Activated T-helper 17 cell treated with anti-CD3 and anti-CD28 coated beads, Interleukin-2, amount 50 U/mL, for 72 hours (primary cell): ENCODE measurements at places on chromosomes 3 and 15. TPM values are rescaled to one million over a fixed set of nuclear protein-coding genes. Genes with fewer than 3 reads are reported as not detected.

DNA sequence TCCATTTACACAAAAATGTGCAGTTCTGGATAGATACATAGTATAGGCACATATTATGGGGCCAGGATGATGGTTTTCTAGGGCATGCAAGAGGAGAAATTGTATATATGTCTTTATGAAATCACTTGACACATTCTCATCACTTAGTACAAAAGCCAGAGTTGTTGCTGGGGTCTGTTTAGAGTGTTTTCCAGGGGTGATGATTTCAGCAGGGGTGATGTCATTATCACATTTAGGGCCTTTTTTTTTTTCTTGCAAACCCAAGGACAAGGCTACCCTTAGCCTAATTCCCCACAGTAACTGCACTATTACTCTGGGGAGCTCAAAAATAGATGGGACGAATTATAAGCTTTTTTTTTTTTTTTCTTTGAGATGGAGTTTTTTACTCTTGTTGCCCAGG lies 3.6 kb downstream of the ZNF589 start:
- no peak for ATAC-seq

DNA sequence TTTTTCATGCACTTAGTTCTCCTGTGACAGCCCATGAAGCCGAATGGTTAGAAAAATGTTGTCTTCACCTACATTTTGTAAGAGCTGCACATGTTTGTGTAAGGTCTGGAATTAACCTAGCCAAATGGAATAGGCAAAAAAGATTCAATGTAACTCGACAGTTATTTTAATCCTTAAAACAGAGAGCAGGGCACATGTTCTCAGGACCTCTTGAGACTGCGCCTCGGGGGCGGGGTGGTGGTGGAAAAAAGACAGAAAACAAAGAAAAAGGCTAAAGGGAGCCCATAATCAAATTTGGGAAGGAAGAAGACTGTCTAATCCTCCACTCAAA lies 702 bp upstream of the CSNK1G1 start:
- no peak for ATAC-seq

DNA sequence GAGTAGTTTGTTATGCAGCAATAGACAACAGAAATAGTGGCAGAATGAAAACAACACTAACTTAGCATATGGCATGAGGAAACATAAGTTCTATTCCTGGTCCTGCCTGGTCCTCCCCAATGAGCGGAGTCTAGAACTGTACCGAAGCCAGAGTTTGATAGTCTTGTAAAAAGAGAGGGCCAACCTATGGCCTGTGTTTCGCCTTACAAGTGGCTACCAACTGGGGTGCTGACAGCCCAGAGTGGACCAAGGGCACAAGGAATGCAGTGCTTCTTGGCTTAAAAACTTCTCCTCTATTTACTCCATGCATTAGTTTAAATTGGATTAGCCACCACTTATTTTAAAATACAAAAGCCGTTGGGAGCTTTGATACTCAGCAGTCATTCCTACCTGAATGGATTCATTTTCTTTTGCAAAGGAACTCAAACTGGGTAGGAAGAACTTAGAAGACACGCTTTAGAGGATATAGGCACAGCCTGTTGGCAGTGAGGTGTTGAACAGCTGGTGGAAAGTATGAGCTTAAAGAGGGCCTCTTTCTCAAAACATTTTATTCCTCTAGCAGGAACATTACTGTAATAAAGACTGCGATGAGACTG lies 302.9 kb downstream of the PLCL2 start:
- ATAC-seq, result no peak

GRCh38 chr15:73240866-73241499 lies 127.8 kb downstream of the HCN4 start:
- peak; percentile 55 for ATAC-seq

GRCh38 chr15:73884159-73884558 lies 10.8 kb downstream of the TBC1D21 start:
- ATAC-seq, result no peak

DNA sequence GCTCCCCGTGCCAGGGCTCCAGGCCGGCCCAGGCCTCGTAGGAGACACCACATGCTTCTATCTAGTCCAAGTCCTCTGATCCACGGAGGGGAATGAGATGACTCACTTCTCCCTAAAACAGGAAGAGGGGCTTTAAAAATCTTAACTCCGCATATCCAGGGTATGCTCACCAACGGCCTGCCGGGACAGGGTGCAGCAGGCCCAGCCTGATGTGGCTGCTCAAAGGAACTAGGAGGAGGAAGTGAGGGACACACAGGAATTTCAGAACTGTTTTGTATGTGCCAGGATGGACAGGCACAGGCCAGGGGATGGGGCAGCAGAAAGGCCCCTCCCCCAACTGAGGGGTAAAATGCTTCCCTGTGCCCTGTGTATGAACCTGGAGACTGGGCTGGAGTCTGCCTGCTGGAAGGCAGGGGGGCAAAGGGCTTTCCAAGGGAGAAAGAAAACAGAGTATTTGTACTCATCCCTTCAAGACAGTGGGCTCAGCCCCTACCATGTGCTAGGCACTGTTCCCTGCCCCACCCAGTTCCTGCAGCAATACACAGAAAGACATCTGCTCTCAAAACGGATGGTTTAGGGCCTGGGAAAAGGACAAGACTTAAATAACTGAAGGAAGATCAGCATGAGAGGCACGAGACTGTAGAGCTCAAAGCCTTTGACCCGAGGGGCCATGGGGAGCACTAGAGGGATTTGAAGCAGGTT lies 22.1 kb downstream of the CHDH start:
- ATAC-seq, result no peak

- no peak for ATAC-seq
Observed at GRCh38 chr3:148588291-148588690, 109.4 kb upstream of the AGTR1 start.

GRCh38 chr3:182050932-182051331 lies 339.2 kb downstream of the SOX2 start:
- no peak for ATAC-seq

DNA sequence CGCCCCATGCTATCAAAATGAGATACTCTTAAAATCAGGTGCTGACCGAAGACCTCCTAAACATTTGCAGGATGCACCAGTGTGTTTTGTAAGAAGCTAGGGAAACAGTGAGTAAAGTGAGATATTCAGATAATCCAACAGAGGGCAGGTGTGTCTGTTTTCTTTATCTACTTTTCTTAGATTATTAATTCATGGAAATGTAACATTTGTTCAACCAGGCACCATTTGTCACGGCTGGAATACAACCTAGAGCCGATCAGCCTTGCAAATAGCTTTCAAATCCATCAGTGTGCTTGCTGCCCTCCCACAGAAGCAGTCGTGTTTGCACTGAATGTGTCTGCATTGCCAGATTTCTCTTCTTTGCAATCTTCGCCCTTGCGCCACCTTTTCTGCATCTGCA lies 201.9 kb upstream of the CHRM5 start:
- no peak for ATAC-seq

DNA sequence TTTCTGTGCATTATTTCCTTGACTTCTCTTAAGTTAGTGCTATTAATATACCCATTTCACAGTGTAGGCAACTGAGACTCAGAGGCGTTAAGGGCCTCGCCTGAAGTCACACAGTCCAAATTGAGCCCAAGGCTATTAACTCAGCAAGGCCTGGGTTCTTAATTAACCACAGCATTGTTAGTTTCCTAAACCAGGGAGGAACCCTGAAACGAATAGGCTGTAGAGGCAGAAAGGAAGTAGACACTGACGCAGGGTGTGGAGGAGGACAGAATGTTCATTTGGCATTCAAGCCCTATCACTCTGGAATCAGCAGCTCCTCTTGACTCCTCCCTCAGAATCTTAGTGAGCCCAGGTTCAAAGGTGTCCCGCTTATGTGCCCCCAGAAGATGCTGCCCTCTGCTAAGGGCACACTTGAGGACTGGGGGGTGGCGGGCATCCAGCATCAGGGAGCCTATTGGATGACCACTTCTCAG lies 13.9 kb downstream of the ARHGEF3 start:
- ATAC-seq, result peak; percentile 42

GRCh38 chr15:57031082-57031481 lies 112.6 kb downstream of the TCF12 start:
- ATAC-seq, result no peak

GRCh38 chr15:70479785-70480184 lies 283.6 kb downstream of the UACA start:
- ATAC-seq, result peak; percentile 25

- ATAC-seq, result no peak
Observed at GRCh38 chr15:70765504-70766281, 2.3 kb upstream of the UACA start.

DNA sequence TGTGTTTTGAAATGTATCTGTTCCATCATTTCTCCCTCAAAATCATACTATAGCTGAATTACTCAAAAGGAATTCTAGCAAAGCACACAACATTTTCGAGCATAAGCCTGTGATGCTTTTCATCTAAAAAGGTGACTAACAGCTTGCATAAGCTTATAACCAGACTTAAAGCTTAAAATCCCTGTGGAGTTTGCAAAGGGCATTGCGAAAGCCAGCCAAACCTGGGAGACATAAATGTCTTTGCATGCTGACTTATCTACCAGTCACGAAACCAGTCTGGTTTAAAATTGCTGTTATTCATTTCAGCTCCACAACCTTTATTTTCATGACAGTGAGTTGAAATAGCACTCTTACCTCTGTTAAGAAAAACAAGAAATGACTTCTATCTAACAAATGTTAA lies 35.6 kb upstream of the LIPC start:
- ATAC-seq, result no peak

DNA sequence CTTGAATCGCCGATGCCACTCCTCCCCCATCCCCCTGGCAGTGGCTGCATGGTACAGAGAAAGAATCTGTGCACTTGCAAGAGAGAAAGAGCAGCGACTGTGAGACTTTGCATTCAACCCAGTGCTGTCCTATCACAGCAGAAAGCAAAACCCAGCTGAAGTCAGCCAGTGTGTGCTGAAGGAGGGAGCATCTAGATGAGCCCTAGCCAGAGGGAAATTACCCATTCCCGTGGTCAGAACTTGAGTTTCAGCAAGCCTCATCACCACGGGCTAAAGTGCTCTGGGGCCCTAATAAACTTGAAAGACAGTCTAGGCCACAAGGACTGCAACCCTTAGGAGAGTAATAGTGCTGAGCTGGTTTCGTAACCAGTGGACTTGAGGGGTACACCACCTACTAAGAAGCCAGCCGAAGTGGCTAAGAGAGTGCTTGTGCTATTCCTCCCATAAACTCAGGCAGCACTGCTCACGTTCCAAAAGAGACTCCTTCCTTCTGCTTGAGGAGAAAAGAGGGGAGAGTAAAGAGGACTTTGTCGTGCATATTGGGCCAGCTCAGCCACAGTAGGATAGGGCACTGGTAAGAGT lies 15.2 kb upstream of the PIK3R4 start:
- ATAC-seq, result no peak

DNA sequence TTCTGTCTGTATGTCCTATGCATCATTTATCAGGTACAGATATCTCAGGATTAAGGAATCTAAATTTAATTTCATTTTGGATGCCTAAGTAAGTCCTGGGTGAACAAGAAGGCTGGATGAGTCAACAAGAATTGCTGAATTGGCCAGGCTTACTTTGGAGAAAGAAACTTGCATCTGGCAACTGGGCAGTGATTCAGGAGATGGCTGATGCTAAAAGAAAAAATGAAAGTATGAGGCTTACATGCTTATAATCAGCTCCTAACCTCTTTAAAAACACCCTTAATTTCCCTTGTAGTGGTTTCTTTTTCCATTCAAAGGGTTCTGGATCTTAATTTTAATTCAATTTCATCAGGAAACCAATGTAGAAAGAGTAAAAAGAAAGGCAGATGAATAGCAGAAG lies 228.8 kb upstream of the PEX5L start:
- no peak for ATAC-seq

GRCh38 chr3:124615896-124616543 lies 114.2 kb upstream of the UMPS start:
- no peak for ATAC-seq

DNA sequence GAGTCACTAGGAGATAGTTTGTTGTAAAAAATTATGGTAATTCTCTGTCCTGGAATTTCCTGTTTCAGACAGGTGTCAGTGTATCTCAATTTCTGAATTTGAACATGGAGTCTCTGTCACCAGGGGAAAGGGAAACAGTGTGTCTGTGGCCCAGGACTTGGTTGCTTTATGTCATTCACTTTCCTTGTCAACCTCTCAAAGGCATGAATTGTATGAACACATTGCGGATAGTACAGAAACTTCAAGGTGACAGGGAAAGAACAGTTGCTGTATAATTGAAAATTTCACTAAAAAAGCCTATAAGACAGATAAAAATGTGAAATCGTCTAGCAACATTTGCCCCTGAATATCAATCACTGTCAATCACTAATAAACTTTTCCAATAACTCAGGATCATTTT lies 175.0 kb upstream of the DPH6 start:
- no peak for ATAC-seq

- no peak for ATAC-seq
Observed at GRCh38 chr3:116966649-116967048, 257.1 kb downstream of the TUSC7 start.

DNA sequence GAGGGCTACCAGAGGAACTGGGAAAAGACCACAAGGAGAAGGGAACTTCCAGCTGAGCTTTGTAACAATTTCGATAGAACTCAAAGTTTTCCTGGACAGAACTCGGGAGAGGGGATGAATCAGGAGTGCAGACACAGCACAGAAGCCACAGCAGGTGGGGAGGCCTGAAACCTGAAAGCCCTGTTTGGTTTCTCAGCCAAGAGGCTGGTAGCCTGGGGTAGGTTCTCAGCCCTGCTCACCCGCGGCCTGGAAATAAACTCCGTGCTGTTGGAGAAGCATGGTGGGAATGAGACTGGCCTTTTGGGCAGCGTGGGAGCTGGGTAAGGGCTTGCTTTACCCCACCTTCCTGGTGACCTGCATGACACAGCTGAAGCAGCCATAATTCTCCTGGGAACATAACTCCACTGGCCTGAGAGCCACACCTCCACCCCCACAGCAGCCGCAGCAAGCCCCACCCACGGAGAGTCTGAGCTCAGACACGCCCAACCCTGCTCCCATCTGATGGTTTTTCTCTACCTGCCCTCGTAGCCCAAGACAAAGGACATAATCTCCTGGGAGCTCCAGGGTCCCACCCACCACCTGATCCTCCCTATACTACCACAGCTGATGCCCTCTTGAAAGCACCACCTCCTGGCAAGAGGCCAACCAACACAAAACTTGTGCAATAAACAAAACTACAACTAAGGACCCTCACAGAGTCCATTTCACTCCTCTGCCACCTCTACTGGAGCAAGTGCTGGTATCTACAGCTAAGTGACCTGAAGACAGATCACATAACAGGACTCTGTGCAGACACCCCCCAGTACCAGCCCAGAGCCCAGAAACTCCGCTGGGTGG lies 52.5 kb upstream of the CHRM5 start:
- no peak for ATAC-seq

DNA sequence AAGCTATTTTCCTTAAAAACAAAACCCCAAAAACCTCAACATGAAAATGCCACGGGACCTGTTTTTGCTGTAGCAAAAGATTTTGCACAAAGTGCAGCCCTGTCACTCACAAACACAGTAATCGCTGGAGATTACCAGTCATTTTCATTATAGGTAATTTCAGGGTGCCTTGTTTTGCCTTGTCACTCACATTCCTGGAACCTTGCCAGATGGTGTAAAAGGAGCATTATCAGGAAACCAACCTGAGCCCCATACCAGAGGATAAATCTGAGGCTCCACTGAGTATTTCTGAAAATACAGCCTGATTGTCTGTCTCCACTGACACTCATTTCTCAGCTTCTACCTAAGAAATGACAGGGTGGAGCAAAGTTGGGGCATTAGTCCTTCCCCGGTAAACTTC lies 791.3 kb upstream of the LMCD1 start:
- no peak for ATAC-seq

GRCh38 chr3:41710646-41711388 lies 251.1 kb downstream of the ULK4 start:
- ATAC-seq, result no peak

CD80 gene
- 28.8 TPM for total RNA-seq

EPHB1 gene
- total RNA-seq, result 1.2 TPM

HRH1 gene
- 4.7 TPM for total RNA-seq

LIPC gene
- 0.17 TPM for total RNA-seq

IGDCC3 gene
- not detected for total RNA-seq

ANKRD34C gene
- total RNA-seq, result not detected

NOX5 gene
- total RNA-seq, result not detected

CISH gene
- total RNA-seq, result 204 TPM
